Stimulated activated CD4-positive, alpha-beta T cell treated with anti-CD3 and anti-CD28 coated beads, Interleukin-1b, Interleukin-23, amount 100 ng/mL, for 1 hour (primary cell): ENCODE measurements at places on chromosomes 12 and 14.

GRCh38 chr14:82412545-82412944 lies 878.9 kb upstream of the SEL1L start:
- no peak for DNase-seq

- no peak for DNase-seq
Measured at GRCh38 chr14:72849222-72849621, 44.7 kb downstream of the DPF3 start.

GRCh38 chr12:52524898-52525591 lies 4.9 kb upstream of the KRT5 start:
- no peak for DNase-seq

DNA sequence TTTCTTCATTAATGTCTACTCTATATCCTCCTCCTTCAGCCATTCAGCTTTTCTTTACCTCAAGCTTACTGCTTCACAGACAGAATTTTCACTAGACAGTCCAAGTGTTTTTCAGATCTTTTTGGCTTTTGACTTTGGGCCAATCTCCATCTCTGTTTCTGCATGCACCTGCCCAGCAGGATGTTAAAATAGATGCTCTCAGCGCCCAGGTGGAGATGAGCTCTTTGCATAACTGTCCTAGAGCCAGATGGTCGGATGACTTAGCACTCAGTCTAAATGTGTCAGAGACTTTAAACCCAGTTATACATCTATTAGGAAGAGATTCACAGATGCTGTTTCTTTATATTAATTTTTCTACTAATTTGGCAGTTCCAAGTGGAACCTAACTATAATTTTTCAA lies 80.3 kb upstream of the SSTR1 start:
- no peak for DNase-seq

DNA sequence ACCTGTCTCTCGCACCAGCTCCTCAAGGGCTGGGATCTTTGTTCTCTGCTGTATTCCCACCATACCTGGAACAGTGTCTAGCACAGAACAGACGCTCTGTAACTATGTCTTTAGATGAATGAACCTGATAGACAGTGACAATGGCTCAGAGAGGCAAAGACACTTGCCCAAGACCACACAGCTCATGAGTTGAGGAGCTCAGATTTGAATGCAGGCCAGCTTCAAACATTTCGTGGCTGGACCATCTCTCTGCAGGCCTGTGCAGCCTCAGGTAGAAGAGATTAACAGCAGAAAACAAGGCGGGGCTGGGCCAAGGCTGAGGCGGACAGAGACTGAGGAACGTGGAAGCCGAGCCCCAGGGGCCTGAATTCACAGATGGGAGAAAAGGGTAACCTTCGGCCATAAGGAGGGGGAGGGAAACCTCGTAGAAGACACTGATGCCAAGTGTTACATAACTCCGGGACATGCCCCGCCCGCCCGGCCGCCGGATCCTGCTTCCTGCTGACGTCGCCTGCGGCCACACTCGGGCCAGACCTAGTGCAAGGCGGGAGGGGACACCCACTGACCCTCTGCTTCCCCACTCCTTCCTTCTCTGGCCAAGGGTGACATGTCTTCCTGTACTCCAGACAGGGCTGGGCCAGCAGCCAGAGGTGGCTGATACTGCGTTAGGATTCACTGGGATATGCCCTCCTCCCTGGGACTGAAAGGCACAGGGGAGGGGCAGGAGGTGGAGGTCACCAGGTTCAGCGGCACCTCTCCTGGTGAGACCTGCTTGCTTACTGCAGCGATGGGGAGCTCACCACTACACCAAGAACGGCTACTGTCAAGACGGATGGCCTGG lies 86.8 kb downstream of the RFLNA start:
- no peak for DNase-seq

GRCh38 chr14:98997526-98998205 lies 274.3 kb downstream of the BCL11B start:
- DNase-seq = no peak

DNA sequence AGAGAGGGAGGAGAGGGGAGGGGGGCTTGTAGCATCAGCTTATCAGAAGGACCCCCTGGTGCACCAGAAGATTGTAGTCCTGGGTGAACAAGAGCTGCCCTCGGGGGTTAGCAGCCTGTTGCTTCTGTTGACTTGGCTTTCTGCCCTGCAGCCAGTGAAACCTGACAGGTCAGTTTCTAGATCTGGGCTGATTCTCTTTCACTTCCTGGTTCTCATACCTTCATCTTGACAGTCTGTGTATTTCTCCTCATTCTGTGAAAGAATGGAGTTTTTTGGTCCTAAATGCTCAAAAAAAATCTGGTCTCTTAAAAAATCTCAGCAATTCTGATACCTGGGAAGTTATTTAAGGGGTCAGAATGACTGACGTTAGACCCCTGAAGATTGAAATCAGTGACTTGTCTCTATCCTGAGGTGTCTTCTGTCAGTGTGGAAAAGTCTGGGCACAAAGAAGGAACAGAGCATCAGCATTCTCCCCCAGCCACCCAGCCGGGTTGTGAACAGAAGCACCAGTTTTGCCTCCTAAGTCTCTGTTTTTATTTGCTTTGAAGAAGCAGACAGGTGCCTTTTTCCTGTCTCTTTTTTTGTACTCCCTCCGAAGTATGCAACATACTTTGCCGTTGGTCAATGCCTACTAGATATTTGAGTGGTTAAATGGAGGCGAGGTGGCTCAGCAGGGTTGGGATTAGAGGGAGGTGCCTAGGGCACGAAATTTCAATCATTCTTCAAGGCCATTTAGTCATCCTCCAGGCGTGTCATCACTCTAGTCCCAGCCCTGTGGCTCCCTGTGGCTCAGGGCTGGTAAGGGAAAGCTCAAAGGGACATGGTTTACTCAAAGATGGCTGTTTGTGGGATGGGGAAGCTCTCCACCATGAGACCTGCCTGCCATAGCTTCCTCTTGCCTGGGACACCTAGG lies 24.0 kb downstream of the TTC9 start:
- DNase-seq = no peak

- no peak for DNase-seq
Measured at GRCh38 chr12:52171950-52172512, 19.8 kb downstream of the KRT80 start.

- DNase-seq = no peak
Measured at GRCh38 chr14:84003346-84003745, 1526.6 kb upstream of the FLRT2 start.

GRCh38 chr14:105666420-105666819 lies 140.0 kb downstream of the TMEM121 start:
- no peak for DNase-seq

GRCh38 chr14:64939817-64940190 lies 2.7 kb downstream of the GPX2 start:
- DNase-seq = no peak

- no peak for DNase-seq
Measured at GRCh38 chr12:91781114-91781513, 364.5 kb downstream of the BTG1 start.

DNA sequence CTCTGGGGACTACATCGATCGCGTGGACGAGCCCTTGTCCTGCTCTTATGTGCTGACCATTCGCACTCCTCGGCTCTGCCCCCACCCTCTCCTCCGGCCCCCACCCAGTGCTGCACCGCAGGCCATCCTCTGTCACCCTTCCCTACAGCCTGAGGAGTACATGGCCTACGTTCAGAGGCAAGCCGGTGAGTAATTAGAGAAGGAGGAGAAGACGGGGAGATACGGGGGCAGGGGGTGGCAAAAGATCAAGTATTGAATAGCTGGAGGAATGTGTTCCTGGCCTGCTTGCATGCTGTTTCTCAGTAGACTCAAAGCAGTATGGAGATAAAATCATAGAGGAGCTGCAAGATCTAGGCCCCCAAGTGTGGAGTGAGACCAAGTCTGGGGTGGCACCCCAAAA lies 21.9 kb downstream of the OS9 start:
- DNase-seq = no peak

- no peak for DNase-seq
Measured at GRCh38 chr12:79451365-79451764, 239.4 kb downstream of the PAWR start.

DNA sequence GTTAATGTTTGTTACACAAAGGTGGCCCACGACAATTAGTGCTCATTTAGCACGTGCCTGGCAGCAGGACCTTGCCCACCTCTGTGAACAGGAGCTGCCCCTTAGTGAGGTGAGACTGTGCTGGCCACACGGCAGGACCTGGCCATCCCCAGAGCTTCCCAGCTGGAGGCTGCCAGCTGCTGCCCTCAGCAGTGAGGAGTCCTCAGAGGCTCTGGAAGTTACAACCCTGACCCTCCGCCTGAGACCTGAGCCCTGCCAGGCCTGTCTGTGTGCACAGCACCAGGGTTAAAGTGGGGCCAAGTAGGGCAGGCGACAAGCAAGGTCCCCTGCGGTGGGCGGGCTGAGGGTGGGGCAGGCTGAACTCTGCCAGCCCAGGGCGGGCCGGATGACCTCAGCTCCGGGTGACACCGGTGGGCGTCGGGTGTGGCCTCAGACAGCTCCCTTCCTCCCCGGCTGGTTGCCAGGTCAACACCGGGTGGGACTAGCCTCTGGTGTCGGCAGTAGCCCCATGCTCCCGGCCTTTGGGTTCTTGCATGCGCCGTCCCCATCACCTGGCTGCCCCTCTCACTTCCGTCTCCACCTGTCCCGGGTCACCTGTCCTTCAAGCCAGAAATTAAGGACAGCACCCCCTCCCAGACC lies 9.2 kb upstream of the LBHD2 start:
- no peak for DNase-seq

GRCh38 chr14:44414646-44415045 lies 92.4 kb downstream of the FSCB start:
- no peak for DNase-seq

- no peak for DNase-seq
Measured at GRCh38 chr14:42556551-42556950, 949.9 kb downstream of the LRFN5 start.

DNA sequence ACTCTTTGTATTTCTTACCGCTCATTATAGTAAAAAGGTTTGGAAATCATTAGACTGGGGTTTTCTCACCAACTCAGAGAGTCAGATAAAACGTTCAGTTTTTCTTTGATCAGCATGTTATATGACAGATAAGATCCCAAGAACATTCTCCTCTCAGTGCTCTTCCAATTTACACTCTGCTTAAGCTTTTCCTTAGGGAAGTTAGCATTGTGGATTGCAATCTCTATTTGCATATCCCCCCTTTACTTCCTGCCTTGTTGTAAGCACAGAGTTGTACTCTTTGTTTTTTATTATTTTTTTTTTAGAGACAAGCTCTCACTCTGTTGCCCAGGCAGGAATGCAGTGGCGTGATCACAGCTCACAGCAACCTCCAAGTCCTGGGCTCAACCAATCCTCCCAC lies 11.4 kb upstream of the CFAP54 start:
- DNase-seq = no peak

DNA sequence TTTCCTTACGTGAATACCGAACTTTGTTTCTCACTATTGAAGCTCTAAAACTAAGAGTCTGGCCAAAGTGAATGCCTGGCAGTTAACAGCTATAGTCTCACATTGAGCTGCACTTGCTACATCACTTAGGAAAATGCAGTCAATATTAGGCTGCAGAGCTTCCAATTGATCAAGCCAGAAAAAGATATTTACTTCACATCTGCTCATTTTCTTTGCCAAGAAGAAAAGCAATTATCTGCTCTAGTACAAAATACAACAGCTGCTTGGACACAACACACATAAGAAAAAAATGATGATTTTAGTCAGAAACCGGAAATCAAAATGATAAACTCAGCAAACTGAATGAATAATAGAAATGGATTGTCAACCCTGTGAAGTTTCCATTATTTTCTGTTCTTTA lies 45.4 kb downstream of the TMTC1 start:
- no peak for DNase-seq

- no peak for DNase-seq
Measured at GRCh38 chr14:100816286-100816949, 9.5 kb upstream of the MEG3 start.

GRCh38 chr12:19388131-19388549 lies 51.2 kb upstream of the AEBP2 start:
- DNase-seq = no peak

GRCh38 chr12:106030210-106031071 lies 108.3 kb downstream of the NUAK1 start:
- no peak for DNase-seq

- DNase-seq = no peak
Measured at GRCh38 chr14:62670526-62670925, 374.7 kb downstream of the KCNH5 start.

DNA sequence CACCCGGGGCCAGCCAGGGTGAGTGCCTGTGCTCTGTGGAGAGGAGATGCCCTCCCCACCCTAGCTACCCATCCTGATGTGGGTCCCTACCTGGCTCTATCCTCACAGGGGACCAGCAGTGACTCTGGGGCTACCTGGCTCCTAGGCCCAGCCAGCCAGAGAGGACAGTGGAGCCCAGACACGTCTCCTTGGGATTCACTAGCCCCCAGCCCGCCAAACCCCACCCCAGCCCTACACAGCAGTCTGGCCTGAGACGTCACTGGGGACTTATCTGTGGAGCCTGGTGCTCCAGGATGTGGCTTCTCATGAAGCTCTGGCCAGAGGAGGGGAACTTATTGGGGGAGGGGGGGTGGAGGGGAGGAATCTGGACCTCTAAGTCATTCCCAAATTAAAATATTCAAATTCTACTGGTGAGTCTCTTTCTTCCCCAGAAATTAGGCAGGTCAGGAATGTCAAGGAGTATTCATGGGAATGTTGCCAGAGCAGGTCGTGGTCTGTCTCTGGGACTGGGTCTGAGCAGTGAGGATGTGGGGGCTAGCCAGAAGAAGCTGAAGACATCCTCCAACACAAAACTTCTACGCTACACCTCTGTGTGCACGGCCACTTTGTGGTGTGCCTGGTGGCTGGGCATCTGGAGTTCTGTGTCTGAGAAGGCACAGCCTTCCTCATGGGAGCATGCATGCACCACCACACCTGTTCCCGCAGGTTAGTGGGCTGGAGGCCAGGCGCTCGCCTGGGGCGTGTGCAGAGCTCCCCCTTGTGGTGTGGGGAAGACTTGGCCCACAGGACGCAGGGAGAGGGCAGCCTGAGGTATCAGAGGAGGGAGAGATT lies 2.7 kb downstream of the CMTM5 start:
- DNase-seq = peak; percentile 30

- DNase-seq = no peak
Measured at GRCh38 chr14:79378020-79378419, 833.3 kb downstream of the DIO2 start.

GRCh38 chr12:9669534-9669933 lies at the start of gene CLEC2D:
Gene CLEC2D (plus strand): TSS chr12:9669713. CDS start chr12:9669735, 22 bp downstream.
- DNase-seq = no peak

- no peak for DNase-seq
Measured at GRCh38 chr14:65287264-65288131, 125.0 kb upstream of the FUT8 start.
